AG09319 (cell line): ENCODE measurements at places on chromosomes 11 and 22.

- DNase-seq, result no peak
These were observed 6.7 kb downstream of the SUSD2 start for GRCh38 chr22:24187731-24188644.

- DNase-seq, result no peak
These were observed 227.7 kb upstream of the B3GAT1 start for GRCh38 chr11:134639586-134640330.

DNA sequence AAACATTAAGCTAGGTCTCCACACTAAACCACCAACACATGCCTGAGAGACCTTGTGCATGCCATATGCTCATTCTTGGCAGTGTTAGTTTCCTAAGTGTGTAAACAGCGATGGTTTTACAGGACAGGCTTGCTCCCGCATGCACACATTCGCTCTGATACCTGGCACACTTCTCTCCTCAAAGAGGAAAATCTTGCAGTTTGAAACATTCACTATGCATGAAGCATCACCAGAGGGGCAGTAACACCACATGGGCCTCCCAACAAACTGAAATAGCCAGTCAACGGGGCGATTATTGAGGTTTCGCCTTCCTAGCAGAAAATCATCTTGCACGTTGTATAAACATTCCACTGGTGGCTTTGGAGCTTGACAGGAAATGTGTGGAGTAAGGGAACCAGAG lies 52.6 kb downstream of the ABTB2 start:
- DNase-seq, result no peak

GRCh38 chr11:497565-498296 lies 9.3 kb downstream of the RNH1 start:
- DNase-seq, result no peak

GRCh38 chr11:38019072-38019775 lies 1421.2 kb upstream of the RAG2 start:
- no peak for DNase-seq

DNA sequence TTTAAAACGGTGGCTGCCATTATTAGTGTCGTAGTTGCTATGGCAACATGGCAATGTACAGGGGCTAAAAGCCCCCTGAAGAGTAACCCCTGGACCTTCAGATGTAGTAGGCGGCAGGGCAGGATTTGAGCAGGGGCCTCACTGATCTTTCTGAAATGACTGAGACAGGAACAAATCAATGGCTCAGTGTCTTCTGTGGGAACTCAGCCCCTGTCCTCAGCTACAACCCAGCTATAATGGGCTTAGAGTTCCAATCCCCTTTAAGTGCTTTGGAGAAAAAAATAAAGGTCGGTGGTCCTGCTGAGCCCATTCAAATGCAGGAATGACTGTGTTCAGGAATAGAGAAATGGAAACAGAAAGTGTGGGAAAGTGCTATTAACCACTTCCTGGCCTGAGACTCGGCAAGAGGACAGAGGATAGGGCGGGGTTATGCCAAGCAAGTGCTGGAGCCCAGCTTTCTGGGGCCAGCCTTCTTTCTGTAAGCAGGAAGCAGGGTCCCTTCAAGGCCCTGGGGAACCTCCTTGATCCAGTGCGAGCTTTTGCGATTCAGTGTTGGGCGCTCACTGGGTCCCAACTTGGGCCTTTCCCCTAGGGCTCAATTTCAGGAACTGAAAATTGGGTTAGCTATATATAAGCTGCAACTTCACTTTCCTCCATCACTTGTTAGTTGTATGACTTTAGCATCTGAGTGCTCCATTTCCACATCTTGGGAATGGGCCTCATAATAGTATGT lies 6.1 kb upstream of the CD82 start:
- DNase-seq, result no peak

- no peak for DNase-seq
These were observed 1.8 kb upstream of the PKNOX2 start for GRCh38 chr11:125162743-125163142.

DNA sequence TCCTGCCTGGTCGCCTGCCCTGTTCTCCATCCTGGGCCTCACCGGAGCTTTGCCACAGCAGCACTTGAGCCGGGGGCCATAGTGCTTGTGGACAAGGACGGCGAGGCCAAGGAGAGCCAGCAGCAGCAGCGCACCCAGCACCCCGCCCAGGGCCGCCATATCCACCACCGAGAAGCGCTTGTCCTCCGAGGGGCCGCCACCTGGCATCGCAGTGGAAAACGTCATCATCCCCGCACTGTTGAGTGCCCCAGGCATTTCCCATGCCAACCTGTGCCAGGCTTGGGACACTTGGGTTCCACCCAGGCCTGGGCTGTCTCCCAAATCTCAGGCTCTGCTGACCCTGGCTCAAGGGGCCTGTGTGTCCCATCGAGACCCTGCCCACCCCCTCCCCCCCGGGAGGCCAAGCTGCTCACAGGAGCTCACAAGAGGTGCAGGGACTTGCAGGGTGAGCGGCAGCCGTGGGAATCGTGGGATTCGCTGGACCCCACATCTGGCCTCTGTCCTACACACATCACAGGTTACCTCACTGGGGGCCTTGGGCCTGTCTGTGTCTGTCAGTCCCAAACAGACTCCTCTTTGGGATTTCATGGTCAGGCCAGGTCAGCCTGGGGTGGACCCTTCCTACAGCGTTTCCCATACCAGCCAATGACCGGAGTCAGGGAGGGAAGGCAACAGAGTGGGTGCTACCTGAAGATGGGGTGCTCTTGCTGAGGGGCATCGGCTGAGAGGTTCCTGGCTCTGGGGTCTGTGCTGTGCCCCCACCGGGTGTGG lies 2.3 kb upstream of the IRF7 start:
- no peak for DNase-seq

- DNase-seq, result no peak
These were observed 10.9 kb downstream of the TNNT3 start for GRCh38 chr11:1930462-1930830.

DNA sequence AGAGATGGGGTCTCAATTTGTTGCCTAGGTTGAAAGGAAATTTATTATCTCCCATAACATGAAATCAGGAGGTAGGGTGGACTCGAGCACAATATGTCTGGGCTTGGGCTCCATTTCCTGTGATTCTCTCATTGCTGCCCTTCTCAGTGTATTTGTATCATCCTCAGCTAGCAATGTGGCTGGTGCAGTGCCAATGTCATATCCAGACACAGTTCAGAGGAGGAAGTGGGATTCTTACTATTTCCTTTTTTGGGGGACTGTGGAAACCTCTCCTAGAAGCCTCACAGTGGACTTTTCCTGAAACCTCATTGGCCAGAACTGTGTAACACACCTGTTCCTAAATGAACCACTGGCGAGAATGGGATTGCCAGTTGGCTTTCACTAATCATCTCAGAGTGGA lies 21.0 kb upstream of the SWAP70 start:
- no peak for DNase-seq

- no peak for DNase-seq
These were observed 193.7 kb upstream of the TBCEL start for GRCh38 chr11:120830085-120830620.

GRCh38 chr22:41447435-41448188 lies 1.0 kb upstream of the TOB2 start:
- DNase-seq, result no peak
